NB4 (cell line): ENCODE measurements at places on chromosomes 5 and 9.

DNA sequence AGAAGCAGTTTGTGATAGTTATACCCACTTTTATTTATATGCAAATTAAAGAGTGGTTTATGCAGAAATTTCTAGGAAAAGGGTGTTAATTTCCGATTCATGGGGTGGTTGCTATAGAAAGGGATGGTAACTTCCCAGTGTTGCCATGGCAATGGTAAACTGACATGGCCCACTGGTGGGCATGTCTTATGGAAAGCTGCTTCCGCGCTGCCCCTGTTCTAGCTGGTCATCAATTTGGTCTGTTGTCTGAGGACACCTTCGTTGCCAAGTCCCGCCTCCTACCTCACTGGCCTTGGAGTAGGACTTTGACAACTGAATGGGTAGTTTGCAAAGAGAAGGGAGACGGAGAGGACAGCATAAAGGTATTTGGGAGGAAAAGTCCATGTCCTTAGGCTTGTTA is 74.0 kb upstream of the SMIM23 start:
- DNase-seq: no peak

- DNase-seq: no peak
These were observed 376.8 kb downstream of the IRX2 start for GRCh38 chr5:2374703-2375102.

GRCh38 chr5:135559354-135559753 is 19.4 kb downstream of the CXCL14 start:
- peak; percentile 41 for DNase-seq

GRCh38 chr5:95835682-95836385 is 13.3 kb upstream of the GLRX start:
- DNase-seq: peak; percentile 48

- no peak for DNase-seq
These were observed 56.4 kb upstream of the BOD1 start for GRCh38 chr5:173672891-173673290.

DNA sequence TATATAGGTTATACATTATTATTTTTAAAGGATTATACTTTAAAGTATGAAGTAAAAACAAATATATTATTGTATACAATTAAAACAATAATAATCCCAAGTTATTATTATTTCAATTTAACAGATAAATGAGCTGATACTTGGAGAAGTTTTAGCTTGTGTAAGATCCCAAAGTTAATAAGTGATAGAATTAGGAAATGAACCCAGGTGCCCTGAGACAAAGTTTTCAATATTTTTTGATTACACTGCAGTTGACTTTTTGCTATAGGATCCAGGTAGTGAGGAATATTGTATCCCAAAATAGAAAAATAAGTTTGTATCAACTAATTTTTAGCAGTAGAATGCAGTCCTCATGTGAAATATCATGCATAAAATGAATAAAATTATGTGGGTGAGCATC is 543.2 kb upstream of the ZNF608 start:
- DNase-seq: no peak

GRCh38 chr9:36813154-36813553 is 220.9 kb downstream of the PAX5 start:
- DNase-seq: no peak
